ENCODE measurements at places on chromosomes 12 and 14. TPM values are rescaled to one million over a fixed set of nuclear protein-coding genes. Genes with fewer than 3 reads are reported as not detected.

- DNase-seq: no peak
Observed at GRCh38 chr14:49408187-49408933, 177.8 kb downstream of the RPS29 start.

The WNT1 gene
- polyA plus RNA-seq: 0.21 TPM

The TMCC3 gene
- polyA plus RNA-seq: 20.6 TPM

- peak; percentile 67 for DNase-seq
Observed at GRCh38 chr14:79090641-79091180, 920.5 kb downstream of the NRXN3 start.

The GLIPR1L1 gene
- polyA plus RNA-seq: 0.18 TPM

DNA sequence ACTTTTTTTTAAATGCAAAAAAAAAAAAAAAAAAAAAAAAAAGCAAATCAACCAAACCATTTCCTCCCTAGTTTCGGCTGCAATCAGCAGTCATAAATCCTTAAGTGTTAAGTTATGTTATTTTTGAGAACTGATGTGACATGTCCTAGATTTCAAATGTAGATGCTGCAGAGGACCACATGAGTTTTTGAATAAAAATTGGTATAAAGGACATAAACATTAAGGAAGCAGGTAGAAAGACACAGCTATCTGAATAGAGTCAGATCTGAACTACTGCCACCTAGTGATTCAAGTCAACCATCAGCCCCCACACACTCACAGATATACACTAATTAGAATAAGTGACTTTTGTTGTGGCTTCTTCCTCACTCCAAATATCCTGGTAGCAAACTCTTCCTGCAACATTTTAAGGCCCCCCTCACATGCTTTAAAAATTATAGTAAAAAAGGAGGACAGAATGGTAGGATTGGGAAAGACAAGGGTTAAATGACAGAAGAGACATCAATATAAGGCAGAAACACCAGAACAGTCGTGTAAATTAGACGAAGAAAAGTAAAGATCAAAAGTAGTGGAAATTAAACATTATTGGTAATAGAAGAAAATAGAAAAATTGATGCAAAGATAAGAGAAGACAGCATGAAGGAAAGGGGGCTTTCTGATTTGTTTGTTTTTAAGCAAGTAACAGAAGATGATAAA is 394.5 kb upstream of the ATP2B1 start:
- peak; percentile 32 for DNase-seq

DNA sequence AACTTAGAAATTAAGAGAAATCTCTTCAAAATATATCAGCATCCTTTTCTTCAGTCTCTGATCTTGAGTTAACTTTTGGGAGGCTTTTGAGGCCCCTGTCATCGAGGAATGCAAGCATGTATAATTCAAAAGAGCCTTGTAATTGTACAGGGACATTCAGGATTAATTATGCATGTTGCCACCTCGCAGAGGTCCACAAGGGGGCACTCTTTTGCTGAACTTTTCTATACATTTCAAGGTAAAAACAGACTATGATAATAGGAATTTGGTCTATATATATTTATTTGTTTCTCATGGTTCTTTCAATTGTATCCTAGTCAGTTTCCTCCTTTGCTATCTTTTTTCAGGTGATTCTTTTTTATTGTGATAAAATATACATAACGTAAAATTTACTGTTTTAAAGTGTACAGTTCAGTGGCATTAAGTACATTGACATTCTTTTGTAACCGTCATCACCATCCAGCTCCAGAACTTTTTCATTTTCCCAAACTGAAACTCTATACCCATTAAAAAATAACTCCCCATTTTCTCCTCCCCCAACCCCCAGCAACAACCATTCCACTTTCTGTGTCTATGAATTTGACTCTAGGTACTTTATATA is 47.0 kb upstream of the SLC2A13 start:
- DNase-seq: peak; percentile 54

GRCh38 chr12:98387444-98387843 is 127.9 kb upstream of the TMPO start:
- no peak for DNase-seq

- DNase-seq: peak; percentile 25
Observed at GRCh38 chr12:65810036-65810435, 14.2 kb upstream of the HMGA2 start.

- DNase-seq: peak; percentile 43
Observed at GRCh38 chr14:89767861-89768268, 186.7 kb downstream of the EFCAB11 start.

The KRT85 gene
- polyA plus RNA-seq: not detected

DNA sequence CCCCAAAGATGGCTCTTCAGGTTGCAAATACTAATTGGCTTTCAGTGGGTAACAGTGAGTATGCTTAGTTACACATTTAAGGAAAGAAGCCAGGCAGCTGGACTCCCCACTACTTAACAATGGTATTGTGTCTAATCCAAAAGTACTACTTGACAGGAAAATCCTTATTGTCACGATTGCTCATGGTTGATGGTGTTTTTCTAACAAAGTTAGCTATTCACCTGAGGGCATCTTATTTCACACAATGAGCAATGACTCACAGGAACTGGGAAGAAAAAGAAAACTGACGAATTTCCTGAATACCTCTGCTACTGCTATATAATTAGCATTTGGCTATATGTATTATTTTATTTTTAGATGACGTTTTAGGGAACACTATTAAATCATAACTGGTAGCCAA is 33.4 kb upstream of the ALG10 start:
- DNase-seq: peak; percentile 0

DNA sequence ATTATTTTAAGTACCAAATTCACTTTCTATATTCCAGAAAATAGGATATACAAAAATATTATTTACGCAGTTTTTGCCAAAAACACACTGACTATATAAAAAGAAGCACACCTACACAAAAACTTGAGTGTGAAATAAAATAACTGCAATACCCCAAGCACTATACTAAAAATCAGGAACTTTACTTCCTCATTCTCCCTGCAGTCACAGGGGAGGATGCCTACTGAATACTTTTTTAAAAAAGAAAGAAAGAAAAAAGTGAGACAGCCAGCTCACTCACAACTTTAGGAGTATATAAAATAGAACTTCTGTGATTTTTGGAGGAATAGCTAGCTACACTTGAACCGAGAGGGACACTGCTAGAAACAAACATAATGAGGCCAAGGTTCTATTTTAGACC is 12.2 kb downstream of the RPS6KA5 start:
- no peak for DNase-seq

The IFI27L1 gene
- 10.0 TPM for polyA plus RNA-seq

DNA sequence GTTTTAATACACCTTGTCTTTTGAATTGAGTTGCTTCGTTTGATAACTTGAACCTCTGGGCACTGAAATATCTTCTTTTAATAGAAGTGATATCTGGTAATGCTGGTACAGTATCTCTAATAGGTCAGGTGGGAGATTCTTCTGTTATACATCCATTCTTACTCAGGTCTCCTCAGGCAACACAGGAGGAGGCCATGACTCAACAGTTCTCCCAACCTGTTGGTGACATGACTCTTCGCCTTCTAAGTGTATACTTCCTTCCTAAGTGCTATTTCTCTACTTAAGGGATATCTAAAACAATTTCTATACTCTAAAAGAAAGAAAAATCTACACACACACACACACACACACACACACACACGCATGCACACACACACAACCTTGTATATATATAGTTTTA is 509.1 kb downstream of the PCNX1 start:
- no peak for DNase-seq

DNA sequence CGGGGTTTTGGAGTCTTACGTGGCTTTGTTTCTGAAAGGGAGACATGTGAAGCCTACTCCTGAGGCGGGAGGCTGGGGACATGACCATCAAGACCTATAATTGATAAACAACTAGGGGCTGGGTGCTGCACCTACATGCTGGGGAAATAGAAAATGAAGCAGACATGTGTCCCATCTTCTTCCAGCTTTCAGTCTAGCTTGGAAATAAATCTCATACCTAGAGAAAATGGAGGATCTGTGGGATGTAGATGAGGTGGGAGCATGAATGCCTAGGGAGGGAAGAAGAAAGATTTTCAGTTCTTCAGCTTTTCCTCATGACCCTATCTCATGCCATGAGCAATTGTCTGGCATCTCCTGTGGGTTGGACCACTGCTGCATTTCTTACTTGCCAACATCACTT is 22.1 kb downstream of the EMP1 start:
- no peak for DNase-seq

- DNase-seq: no peak
Observed at GRCh38 chr14:105937253-105938054, 411.1 kb downstream of the TMEM121 start.

The AQP2 gene
- polyA plus RNA-seq: not detected

The OR10P1 gene
- polyA plus RNA-seq: not detected

The ACOT6 gene
- not detected for polyA plus RNA-seq

DNA sequence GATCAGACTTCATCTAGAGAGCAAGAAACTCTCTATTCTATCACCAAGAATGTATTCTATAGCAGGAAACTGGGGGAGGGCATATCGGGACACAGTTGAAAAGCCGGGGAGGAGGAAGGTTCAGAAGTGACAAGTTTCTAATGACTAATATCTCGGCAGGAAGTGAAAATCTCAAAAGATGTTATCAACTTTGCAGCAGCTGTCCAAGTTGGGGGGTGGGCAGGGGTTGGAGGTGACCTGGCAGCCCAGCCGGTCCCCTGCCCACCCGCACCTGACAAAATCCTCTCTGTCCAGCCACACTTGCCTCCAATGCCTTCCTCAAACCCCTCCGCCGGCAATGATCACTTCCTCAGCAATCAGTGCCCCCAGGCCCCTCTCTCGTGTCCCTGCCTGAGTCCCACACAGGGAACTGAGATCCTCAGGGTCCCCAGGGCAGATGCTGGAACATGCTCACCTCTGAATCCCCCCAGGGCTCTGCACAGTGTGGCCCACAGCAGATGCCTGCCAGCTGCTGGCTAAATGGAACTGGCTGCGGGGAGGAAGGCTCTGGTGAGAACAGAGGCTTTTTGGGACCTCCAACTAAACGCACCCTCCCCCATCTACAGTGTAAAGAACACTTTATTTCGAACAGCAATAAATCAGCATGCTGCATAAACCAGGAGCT is 43.9 kb downstream of the CCDC88C start:
- DNase-seq: no peak

DNA sequence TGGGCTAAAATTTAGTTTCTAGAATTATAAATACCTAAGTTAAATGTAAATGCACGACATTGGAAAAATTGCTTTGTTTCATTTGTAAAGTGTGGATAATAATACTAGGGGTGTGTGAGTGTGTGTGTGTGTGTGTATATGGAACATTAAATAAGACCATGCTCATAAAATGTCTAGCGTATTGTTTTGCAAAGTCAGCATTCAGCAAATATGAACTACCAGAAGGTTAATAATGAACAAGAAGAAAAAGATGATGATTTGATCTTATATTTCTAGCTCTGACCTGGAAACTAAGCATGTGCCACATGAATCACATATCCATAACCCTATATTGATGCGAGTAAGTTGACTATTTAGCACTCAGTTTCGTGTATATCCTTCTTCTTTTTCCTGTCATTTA is 44.9 kb upstream of the MDGA2 start:
- no peak for DNase-seq

The HCAR3 gene
- polyA plus RNA-seq: not detected
